ENCODE measurements at places on chromosomes 5 and 9. TPM values are rescaled to one million over a fixed set of nuclear protein-coding genes. Genes with fewer than 3 reads are reported as not detected.

The MAMDC2 gene
- 34.8 TPM for total RNA-seq

The AK8 gene
- 0.27 TPM for total RNA-seq

The IL6ST gene
- 179 TPM for total RNA-seq

The MSMP gene
- total RNA-seq: not detected

The RNF183 gene
- total RNA-seq: not detected

The KCNT1 gene
- total RNA-seq: not detected

The PCDHB3 gene
- 0.82 TPM for total RNA-seq

The NRG2 gene
- not detected for total RNA-seq

The NFIB gene
- 68.9 TPM for total RNA-seq

The SLC6A19 gene
- 106 TPM for total RNA-seq

The MUSK gene
- total RNA-seq: not detected

The HAND1 gene
- 7.6 TPM for total RNA-seq

The LRRC19 gene
- total RNA-seq: 31.0 TPM

The SGCD gene
- total RNA-seq: 1.5 TPM

The FOXD1 gene
- not detected for total RNA-seq

The GLRA1 gene
- total RNA-seq: not detected

The BARHL1 gene
- not detected for total RNA-seq

The MCIDAS gene
- total RNA-seq: 0.95 TPM

The GLIPR2 gene
- 24.9 TPM for total RNA-seq

The SCGB3A2 gene
- not detected for total RNA-seq

The MYO10 gene
- 92.1 TPM for total RNA-seq

The LCN15 gene
- not detected for total RNA-seq

The MYOT gene
- total RNA-seq: not detected

The ANKRD31 gene
- not detected for total RNA-seq

The TICAM2 gene
- 0.68 TPM for total RNA-seq

The TRPM6 gene
- total RNA-seq: 51.5 TPM

The C8G gene
- 6.4 TPM for total RNA-seq

The GPR150 gene
- 0.60 TPM for total RNA-seq
